Hematopoietic multipotent progenitor cell treated with erythropoietin and hydrocortisone succinate and interleukin-3 and kit ligand, for 4 days (in vitro differentiated cells): ENCODE measurements at places on chromosomes 2 and 18.

- no peak for DNase-seq
Measured at GRCh38 chr2:33019796-33020195, 73.0 kb downstream of the LTBP1 start.

DNA sequence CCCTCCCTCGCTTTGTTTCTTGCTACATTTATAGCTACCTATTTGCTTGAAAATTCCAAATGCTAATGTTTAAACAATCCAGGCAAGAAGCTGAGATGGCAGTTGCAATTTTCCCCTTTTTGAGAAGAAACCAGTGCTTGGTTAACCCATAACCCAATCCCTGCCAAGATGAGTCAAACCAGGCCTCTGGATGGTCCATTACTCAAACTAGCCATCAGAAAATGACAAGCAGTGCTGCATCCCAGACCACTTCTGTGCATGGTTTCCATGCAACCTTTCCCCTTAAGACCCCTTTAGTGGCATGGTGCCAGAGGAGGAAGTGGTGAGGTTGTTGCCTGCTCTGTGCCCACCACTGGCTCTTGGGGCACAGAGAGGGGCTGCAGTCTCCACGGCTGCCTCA is 131.2 kb upstream of the RMP24 start:
- DNase-seq, result no peak

DNA sequence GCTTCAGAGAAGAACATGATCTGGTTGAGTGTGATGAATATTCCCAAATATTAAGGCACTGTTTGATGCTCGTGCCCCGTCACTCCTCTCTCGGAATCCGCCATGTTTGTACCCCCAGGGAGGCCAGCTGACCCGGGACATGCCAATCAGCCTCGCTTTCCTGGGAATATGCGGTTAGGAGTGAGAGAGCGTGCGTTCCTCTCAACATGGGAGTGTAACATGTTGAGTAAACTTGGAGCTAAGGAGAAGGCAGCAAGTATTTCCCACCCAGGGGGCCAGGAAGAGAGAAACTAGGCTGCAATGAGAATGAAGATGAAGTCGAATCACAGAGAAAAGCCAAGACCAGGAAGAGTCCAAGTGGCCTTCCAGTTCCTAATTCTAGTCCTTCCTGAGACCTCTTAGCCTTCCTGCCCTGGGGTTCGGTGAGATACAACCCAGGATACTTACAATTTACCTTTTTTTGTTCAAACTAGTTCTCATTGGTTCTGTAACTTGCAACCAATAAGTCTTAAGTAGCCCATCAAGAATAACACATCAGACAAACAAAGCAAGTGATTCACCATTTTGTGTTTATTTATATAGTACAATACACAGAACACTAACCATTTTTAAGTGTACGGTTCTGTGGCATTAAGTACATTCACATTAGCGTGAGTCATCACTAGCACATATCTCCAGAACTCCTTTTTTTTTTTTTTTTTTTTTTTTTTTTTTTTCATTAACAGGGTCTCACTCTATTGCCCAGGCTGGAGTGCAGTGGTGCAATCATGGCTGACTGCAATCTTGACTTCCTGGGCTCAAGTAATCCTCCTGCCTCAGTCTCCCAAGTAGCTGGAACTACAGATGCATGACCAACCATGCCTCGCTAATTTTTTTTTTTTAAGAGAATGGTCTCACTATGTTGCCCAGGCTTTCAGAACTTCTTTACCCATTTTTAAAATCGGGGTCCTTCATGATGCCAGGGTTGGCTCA is 36.4 kb upstream of the SLC1A4 start:
- no peak for DNase-seq

GRCh38 chr18:75406491-75407445 is 20.7 kb downstream of the SMIM21 start:
- no peak for DNase-seq

DNA sequence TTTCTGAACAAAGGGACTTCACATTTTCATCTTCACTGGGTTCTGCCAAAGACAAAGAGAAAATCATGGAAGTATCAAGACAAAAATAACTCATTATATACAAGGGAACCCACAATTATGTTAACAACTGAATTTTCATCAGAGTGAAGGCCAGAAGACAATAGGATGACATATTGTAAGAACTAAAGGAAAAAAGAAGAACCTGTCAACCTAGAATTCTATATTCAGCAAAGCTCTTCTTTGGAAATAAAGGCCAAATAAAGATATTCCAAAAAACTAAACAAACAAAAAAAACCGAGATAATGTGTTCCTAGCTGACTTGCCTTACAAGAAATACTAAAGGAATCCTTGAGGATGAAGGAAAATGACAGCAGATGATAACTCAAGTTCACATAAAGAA is 10.3 kb upstream of the ZCCHC2 start:
- DNase-seq, result no peak

DNA sequence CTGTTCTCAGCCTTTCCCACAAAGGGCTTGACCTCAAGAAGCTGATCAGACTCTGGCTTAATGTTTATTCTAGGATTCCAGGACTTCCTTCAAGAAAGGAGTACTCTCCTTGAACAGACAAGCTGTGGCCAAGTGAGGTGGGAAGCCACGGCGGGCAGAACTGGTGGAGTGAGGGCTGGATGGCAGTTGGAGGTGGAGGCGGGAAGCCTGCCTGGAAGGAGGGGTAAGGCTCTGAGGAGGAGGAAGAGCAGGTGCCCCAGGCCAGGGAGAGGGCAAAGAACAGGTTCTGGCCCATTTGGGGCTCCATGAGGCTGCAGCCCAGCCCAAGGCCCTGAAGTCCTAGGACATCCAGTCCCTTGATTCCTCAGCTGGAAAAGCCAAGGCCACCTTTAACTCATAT is 143.9 kb downstream of the CYP26B1 start:
- DNase-seq, result no peak

DNA sequence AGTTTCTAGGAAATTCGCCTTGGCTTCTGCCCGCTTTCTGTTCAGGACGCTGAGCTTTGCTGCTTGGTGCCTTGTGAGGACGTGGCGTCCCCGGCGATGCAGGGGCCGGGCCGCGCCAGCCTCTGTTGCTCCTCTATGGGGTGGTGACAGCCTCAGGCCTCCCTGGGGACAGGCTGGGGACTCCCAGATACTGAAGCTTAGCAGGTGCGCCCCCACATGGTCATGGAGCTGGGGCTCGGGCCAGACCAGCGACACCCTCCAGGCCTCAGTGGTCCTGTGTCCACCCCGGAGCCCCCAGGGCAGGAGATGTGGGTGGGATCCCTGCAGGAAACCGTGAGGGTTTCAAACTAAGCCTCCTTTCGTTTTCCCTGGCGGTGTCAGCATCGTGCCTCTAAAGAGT is 29.2 kb downstream of the KCNG2 start:
- no peak for DNase-seq

GRCh38 chr18:5303636-5304035 is 8.1 kb upstream of the ZBTB14 start:
- no peak for DNase-seq

DNA sequence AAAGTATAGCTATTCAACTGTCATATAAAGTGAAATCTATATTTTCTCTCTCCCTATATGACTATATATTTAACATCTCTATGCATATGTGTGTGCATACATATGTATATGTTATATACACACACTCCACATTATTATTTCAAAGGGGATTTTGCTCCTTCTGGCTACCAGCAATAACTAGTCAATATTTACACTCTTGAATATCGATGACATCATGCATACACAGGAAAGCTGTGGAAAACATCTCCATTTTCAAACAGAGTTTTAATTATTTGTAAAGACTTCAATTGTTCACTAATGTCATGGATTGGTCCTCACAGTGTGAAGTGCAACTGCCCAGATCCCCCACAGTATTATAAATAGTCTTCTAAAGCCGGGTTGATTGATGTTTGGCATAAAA is 195.9 kb upstream of the TCF4 start:
- DNase-seq, result no peak
